Urinary bladder (tissue), 4 donors: ENCODE measurements at places on chromosomes 2 and 18. TPM values are rescaled to one million over a fixed set of nuclear protein-coding genes. Genes with fewer than 3 reads are reported as not detected.

GRCh38 chr2:88451811-88452564 is 505 bp downstream of the FOXI3 start:
- DNase-seq, result no peak

- DNase-seq, result no peak
These were observed 2.7 kb downstream of the AGXT start for GRCh38 chr2:240871071-240871958.

- no peak for DNase-seq
These were observed 131.4 kb upstream of the MAPRE2 start for GRCh38 chr18:34909637-34910364.

DNA sequence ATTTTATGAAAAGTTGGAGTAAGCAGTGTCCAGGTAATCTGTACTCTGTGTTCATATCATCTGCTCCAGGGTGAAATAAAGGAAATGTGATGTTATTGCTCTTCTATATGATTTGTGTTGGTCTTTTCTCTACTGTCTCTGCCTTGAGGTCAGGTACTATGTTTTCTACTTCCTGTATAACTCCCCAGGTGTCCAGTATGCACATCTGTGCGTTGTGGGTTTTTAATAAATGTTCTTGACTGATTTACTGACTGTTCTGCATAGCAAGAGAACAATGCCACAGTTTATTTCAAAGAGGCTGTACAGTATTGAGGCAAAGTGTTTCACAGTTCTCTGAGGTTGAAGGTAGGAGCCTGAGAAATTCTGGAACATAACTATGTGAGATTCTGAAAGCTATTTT is 89.7 kb downstream of the BABAM2 start:
- DNase-seq, result no peak

- no peak for DNase-seq
These were observed 124.0 kb downstream of the OSBPL1A start for GRCh38 chr18:24273596-24273995.

DNA sequence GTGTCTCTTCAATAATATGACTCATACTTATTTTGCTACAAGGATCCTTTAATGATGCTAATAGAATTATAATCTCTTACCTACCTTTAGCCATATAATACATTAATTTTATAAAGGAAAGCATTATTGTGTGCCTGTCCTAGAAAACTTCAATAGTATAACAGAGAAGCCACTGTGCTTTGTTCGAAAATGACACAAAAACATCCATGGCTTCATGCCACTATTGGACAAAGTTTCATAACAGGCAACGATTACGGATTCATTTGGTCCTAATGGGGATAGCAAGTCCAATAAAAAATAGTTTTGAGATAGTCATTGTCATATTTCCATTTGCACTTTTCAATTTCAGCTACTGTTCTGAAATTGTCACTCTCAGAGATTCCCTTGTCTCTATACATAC is 52.5 kb upstream of the CCDC150 start:
- no peak for DNase-seq

DNA sequence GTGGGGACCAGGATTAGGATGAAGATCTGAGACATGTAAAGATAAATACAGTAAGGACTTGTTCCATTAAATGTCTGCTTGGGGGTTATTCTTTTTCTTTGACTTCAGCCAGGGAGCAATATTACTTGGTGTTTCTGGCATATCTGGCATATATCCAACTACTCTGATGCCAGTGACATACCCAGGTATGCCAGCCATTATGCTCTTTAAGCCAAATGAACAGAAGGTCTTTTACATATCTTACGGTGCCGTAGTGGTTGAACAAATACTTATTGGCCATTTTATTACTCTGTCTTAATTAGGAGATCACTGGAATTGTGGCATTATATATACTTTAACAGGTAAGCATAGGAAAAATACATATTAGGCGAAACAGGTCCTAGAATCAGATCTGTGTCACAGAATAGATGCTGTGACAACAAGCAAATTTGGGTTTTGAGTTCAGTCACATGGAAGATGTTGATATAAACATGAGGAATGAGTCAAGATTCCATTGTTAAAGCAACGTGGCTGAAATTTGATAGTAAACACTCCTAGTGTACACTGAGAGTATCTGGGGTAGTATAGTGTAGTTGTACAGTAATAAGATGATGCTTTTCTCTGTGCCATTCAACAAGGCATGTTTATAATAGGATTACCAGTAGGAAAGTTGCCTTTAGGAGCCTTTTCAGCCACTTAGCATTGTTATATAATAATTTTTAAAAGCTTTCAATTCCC is 62.6 kb downstream of the KCTD18 start:
- DNase-seq, result no peak

- no peak for DNase-seq
These were observed 170.5 kb upstream of the DOK6 start for GRCh38 chr18:69230204-69230603.

- no peak for DNase-seq
These were observed 65.8 kb upstream of the ATL2 start for GRCh38 chr2:38442643-38443541.

DNA sequence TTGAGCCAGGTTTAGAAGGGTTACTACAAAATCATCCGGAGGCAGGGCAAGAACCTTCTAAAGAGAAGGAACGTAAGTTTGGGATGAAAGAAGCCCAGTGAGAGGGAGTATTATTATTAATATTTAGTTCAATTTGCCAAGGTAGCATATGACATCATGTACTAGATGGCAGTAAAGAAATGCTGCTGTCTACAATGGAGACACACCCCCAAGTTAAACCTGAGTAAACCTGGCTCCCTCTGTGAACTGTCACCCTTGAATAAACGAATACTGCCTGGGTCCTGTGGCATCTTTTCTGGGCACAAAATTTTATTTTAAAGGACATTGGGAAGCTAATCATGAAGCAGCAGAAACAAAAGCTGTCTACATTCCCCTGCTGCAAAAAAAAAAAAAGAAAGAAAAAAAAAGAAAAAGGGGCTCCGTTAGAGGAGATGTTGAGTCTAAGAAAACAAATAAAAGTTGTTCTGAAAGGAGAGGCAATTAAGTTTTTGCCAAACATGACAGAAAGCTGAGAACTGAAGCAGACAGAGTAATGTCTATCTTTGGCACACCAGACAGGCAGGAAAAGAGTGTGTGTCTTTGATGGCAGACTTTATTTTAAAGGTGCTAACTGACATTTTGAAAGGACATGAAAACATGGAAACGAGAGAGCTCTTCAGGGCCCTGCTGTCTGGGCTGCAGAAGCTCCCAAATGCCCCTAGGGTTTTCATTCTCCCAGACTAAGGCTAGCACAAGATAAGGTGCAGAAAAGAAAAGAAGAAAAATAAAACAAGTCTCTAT is 557.7 kb upstream of the CHAC2 start:
- DNase-seq, result no peak

DNA sequence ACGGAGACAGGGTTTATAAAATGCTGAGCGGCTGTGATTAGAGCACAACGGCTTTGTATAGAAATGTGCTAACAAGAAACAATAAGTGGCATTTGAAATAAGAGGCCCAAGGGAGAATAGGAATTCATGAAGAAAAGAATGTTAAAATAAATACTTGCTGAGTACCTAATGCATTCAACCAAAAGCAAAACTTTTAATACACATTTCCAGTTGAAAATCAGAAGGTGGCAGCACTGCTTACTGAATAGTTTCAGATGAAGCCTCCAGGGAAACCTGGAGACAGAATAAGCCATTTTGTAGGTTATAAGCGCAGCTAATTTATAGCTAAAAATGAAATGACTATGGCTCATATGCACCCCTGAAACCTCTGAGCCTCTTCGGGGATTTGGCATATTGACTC is 286.6 kb downstream of the DPP10 start:
- no peak for DNase-seq

- no peak for DNase-seq
These were observed 336.3 kb upstream of the NRXN1 start for GRCh38 chr2:51368250-51368649.

DNA sequence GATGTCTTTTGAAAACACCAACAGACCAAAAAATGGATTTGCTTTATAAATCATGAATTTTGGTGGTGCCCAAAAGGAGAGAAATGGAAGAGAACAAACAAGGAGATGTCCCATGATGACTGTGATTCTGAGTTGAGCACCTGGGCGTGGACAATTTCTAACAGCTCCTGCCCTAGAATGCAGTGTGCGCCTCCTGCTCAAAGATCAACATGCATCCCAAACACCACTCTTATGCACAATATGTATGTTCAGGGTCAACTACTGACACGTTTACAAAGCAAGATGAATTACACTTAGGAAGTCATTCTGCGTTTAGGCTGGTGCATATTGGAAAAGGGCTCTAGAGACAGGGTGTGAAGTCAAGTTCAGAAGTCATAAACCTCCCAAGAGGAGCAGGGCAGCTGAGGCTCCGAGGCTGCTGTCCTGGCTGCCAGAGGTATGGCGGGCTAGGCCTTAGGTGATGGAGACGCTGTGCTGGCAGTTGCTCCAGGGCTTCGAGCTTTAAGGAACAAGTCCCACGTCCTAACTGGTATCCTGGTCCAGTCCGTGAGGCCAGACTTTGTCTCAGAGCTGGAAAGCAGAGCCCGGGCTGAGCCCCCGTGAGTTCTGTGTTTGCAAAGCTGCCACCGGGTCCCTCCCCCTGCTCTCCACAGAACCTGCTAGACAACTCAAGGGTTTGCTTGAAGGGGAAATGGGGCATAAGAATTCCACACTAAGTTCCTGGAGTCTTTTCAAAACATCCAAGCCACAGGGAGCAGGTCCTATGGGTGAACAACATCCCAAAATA is 74.0 kb downstream of the ZNF516 start:
- DNase-seq, result peak; percentile 66

DNA sequence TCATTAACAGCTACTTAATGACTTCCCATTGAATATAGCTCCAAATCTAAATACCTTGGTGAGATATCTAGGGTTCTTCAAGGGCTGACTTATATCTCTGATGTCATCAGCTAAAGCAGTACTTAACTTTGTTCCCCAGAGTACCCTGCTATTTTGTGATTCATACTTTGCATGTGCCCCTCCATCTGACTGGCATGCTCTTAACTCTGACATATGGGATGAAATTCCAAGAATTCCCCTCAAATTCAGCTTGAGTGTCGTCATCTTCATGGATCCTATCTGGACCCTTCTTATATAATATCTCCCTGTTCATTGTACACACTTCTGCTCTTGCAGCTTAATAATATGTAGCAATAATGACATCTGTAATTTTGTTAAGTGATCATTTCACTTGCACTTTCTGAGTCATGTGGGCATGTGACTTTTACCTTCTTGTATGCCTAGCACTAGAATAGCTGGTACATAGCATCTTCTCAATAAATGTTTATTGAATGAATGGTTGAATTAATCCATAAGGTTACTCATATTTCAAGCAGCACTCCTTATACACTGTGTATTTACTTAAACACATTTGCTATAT is 172.9 kb downstream of the WDR7 start:
- DNase-seq, result no peak

DNA sequence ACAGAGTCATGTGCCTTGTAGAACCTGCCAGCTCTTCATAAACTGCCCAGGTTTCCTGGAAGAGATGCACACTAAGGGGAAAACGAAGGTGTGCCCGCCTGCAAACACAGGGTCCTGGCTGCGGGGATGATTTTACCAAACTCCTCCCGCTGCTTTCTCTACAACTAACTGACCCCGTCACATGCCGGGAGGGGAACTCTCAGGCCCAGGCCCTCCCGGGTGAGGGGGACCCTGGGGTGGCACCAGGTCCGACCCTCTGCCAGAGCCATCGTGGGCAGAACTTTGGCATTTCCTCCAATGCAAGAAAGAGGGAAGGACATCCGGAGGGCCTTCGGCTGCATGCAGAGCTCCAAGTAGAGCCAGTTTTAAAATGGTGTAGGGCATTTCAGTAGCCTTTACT is 28.6 kb downstream of the CAPN13 start:
- no peak for DNase-seq

GRCh38 chr2:85605406-85606115 is 3.1 kb upstream of the TMEM150A start:
- DNase-seq, result peak; percentile 60

DNA sequence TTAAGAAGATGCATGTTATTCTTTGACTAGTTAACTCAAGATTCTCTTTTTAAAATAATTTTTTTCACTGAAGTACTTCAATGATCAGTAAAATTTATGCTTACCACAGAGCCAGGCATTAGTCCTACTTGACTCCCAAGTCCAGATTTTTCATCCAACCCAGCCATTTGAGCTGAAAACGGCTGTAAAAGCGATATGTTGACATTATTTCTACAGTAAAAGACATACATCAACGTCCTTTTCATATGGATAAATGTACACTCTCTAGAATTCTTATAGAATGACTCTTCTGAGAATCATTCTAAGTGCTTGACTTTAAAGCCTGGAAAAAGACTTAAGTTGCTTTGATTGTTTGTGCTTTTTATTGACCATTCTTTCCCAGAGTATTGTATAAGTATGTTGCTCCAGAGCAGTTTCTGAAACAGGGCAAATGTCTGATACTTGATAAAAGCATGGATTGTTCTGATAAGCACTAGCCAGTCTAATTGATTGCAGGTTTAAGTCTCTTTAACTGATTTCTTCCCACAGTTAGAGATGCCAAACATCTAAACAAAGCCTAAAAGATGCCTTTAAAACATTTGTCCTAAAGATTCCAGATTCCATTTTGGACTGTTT is 90.9 kb downstream of the COL5A2 start:
- no peak for DNase-seq

- DNase-seq, result no peak
These were observed 358.2 kb upstream of the UBE2E3 start for GRCh38 chr2:180621941-180622918.

- no peak for DNase-seq
These were observed 349.4 kb upstream of the SPRED2 start for GRCh38 chr2:65781756-65782155.

- no peak for DNase-seq
These were observed 20.8 kb upstream of the REG3G start for GRCh38 chr2:79004680-79005079.

GRCh38 chr2:74593826-74594772 is 39.6 kb downstream of the DOK1 start:
- no peak for DNase-seq

DNA sequence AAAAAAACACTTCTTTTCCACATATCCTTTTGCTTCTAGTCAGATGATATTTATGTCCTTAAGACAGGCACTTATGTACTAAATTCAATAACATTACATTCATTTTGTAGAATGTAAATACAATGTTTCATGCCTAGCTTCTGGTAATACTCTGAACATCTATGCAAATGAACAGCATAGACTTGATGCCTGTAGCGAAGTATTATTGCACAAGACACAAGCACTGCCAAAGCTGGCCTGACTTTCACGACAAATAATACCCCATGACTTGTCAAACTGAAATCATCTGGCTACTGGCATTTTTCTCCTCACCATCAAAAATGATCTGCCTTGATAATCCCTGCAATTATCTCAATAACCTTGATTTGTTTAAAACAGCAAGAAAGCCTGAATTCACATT is 101.3 kb downstream of the L3MBTL4 start:
- DNase-seq, result no peak

- no peak for DNase-seq
These were observed 205.8 kb downstream of the INSIG2 start for GRCh38 chr2:118294063-118294462.

GRCh38 chr2:16303761-16304160 is 361.9 kb downstream of the CYRIA start:
- no peak for DNase-seq

GRCh38 chr18:51153659-51154371 is 43.7 kb downstream of the MEX3C start:
- DNase-seq, result no peak

GNAL gene
- 6.1 TPM for total RNA-seq

CNPPD1 gene
- total RNA-seq, result 23.0 TPM

TRIM54 gene
- total RNA-seq, result 2.6 TPM

INHBB gene
- 0.74 TPM for total RNA-seq

SLC5A7 gene
- 6.3 TPM for total RNA-seq

IGFBP2 gene
- 136 TPM for total RNA-seq

KCNG2 gene
- 0.21 TPM for total RNA-seq

MSTN gene
- total RNA-seq, result 5.8 TPM

UNC80 gene
- 2.6 TPM for total RNA-seq
